ENCODE measurements at places on chromosomes 1 and 21. TPM values are rescaled to one million over a fixed set of nuclear protein-coding genes. Genes with fewer than 3 reads are reported as not detected.

GRCh38 chr21:38734646-38735365 is 70.9 kb upstream of the ETS2 start:
- DNase-seq: no peak

- DNase-seq: no peak
Measured at GRCh38 chr1:38244218-38244845, 197.7 kb upstream of the POU3F1 start.

DNA sequence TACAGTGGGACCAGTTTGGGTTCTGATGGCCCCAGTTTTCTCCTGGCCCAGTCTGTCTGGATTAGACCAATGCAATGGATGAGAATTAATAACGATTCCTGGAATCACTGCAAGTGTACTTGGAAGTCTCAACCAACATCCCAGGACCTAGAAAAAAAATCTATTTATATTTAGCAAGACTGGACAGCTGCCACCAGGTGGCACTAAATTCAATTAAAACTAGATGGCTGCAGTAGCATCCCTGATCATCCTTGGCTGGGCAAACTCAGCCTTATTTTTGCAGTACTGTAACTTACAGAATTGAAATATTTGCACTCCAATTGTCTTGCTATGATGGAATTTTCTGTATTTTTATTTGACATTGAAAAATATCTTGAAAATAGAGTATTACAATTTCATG is 165.7 kb downstream of the NCAM2 start:
- peak; percentile 13 for DNase-seq

DNA sequence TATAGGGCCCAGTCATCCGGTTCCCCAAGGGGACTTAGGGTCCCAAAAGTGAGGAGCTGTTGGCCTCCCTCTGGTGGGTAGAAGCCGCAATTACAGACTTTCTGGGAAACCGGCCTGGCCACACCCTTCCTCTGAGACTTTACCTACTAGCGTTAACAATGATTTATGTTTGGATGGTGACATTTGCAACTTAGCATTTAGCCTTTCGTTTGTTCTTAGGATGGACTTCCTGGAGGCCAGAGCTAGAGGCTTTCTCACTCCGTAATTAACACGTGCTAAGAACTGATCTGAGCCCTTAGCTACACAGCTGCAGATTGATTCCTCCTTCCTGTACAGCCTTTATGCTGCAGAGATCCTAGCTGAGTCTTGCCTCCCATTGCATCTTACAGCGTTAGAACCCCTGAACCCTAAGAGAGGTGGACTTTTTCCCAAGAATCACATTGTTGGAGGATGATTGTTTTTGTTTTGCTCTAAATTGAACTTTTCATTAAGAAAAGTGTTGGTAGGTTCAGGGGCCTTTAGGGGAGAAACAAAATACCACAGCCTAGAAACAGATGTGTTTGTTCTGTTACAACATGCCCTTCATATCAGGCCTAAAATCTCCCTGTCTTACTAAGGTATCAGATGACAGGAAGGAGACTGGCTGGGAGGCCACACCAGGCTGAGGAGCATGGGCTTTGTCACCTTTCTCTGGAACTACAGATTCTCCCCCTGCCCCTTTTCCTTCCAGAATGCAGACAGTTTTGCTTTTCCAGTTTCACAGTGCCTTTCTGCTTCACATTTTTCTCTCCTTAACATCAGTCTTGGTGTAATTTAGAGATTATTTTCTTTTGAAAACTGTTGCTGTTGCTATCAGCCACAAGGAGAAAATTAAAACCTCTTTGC is 1.9 kb downstream of the S100A11 start:
- DNase-seq: peak; percentile 58

GRCh38 chr1:5720484-5720883 is 271.7 kb downstream of the NPHP4 start:
- no peak for DNase-seq

DNA sequence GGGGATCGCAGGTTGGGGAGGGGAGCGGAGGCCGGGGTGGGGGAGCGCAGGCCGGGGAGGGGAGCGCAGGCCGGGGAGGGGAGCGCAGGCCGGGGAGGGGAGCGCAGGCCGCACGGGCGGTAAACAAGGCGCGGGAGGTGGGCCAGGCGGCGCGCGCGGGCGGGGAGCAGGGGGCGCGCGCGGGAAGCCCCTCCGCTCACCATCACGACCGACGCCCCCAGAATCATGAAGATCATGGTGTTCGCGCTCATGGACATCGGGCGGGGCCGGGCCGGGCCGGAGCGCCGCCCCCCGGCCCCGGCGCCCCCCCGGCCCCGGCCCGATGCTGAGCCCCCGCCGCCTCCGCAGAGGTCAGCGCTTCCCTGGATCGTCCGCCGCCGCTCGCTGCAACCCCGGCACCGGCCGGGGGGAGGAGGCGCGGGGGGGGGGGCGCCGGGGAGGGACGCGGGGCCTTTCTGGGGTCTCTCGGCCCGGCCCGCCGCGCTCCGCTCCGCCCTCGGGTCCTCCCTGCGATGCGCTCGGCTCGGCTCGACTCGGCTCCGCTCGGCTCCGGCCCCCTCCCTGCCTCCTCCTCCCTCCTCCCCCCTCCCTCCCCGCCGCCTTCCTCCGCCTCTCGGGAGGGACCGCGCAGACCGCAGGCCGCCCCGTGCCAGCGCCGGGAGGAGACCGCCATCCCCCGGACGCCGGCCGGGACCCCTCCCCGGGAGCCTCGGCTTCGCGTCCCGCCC is at the start of gene TMEM240:
Gene TMEM240, minus strand, starts transcription at position 535 of the 728 bp plus-strand sequence. Its CDS starts 278 bp downstream, at position 257.
- DNase-seq: peak; percentile 48

- DNase-seq: no peak
Measured at GRCh38 chr1:59156051-59156450, 140.8 kb upstream of the FGGY start.

DNA sequence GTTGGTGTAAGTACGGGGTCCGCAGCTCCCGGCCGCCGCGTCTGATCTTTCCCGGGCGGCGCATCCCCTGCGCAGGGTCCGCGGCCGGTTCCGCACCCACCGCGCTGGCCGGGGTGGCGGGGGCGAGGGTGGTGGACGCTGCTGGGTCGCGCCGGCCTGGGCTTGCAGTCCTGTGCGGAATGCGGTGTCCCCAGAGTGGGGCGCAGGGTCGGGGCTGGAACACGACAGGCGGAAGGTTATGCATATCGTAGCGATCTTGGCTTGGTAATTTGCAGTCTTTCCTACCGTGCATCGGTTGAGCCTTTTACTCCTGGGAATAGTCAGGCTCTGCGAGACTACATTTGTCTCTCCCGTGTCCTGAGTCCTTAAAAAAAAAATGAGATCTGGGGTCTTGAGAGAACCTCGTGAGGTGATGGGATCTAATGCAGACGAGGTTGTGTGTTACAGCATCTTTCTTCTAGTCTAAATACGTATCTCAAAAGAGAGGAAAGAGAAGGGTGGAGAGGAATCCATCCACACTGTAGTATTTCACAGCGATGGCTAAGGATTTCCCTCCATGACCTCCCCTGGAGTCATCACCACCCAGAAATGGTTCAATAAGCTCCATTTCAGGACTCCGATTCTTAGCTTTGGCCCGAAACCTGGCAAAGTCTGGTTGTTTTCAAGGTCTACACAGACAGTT is 572 bp downstream of the ATP1B1 start:
- no peak for DNase-seq

DNA sequence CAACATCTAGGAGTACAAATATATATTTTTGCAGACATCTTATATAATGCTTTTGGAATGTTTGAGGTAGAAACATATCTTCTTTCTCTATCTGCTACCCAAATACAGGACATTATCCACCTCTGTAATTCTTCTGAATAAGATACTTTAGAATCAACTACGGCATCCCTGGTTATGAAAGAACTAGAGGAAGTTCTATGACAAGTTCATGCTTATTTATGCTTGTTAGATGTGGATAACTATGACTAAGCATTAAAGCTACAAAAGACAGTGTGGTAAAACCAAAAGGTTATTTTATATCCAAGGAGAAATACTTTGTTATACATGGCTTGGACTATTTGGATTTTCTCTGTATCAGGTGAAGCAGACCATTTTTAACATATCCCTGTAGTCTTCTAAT is 894.0 kb downstream of the KCNT2 start:
- no peak for DNase-seq

DNA sequence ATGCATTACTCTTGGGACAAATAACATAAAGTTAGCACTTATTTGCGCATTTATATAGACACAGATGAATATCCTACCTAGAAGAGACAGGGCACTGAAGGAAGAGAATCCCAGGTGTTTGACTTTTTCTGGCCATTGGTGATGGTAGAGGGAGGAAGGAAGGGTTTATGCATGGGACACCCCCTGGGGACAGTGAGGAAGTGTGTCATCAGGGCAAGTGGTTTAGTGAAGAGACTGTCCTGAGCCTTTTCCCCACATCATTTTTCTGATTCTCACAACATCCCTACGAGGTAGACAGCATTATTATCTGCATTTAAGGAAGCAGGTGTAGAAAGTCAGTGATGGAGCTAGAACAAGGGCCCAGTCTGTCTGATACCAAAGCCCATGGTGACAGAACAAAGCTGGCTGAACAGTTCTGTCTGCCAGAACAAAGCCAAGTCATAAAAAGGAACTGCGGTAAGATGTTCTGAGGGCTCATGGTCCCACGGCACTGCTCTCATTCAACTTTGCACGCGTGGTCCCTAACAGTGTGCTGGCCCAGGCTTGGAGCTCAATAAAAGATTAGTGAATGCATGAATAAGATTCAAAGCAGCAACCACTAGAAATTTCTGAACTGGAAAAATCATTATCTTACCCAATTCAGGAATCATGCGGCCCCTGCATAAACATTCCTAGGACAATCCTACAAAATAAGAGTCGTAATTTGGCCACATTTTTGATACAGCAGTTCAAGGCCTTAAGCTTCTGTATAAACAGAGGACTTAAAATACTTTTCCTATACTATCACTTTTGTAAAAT is 12.2 kb upstream of the CDC42BPA start:
- no peak for DNase-seq

GRCh38 chr1:154405747-154406571 is 816 bp downstream of the IL6R start:
- peak; percentile 71 for DNase-seq

- DNase-seq: peak; percentile 64
Measured at GRCh38 chr1:227728059-227728891, 6.8 kb downstream of the JMJD4 start.

DNA sequence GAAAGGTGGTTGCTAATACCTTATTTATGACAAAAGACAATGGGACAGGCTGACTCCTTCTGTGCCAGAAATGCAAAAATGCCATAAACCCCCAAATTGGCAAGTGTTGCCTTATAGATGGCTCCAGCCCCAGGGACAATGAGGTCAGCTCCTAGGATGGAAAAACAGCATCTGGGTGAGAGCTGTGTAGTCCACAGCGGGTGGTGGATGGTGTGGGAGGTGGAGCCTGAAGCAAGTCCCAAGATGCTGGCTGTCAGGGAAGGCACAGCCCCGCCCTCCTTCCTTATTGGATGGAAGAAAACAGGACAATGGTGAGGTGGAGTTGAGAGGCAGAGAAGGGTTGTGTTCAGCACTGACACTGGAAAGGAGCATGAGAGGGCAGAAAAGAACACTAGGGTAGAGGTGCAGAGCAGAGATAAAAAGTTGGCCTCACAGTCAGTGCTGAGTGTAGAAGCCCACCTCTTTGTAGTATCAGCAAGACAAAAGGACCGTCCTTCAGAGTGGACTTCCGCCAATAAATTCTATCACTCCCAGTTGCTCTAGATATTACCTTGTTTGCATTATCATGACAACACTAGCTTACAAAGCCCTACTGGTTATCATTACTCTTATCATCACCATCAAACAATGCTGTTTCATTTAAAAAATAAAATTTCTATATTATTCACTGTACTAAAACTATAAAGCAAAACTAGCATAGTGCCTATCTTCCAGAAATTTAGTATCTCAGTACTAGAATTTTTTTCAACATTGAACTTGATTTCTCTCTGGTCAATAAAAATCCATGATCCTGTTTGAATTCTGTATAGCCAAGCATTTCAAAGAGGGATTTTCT is 3.7 kb upstream of the SDE2 start:
- DNase-seq: no peak

DNA sequence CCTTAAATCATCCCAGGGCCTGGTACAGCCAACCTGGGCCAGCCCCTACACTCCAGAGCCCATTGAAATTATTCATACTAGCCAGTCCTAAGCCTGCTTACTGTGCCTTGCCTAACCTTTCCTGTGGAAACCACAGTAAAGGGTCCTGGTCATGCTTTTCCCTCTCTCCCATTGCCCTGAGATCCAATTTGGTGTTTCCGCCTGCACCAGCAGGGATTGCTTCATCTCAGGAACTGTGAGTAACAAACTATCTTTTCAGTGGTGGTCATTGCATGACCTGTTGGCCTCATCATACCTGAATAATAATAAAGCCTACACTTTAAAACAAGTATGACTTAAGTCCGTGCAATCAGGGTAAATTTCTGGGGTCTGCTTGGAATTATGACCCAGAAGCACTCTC is 18.7 kb upstream of the GALNT2 start:
- no peak for DNase-seq

DNA sequence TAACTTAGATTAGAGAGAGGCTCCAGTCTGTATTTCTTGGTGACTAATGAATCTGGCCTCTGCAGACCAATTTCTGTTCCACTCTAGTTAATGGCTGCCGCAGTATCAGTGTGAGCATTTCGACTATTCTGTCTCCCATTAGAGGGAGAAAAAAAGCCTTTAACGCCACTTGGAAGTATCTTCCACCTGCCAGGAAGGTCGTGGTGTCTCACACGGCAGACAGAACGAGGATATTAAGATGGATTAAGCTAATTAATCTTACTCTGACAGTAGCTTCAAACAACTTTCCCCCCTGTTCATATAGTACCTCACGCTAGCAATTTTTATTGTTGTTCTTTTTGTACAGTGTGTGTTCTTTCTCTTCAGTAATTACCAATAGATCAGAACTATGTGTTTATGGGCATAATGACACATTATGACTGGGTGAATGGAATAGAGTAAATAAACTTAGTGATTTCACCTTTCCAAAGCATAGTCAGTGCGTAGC is 153.8 kb downstream of the ADGRL2 start:
- no peak for DNase-seq

DNA sequence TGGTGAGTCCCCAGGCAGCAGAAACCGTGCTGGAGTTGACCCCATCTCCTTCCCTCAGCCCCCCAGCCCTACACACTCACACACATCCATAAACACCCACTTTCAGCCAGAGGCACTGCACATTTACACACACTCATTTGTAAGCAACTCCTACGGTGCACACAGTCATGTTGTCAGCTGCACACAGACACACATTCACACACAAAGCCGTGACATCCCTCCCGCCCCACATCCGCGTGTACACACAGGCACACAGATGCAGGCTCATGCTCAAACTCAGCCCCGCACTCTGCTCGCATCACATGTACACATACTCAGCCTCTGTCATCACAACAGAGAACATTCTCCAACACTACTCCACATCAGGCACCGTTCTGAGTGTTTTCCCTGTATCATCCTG is 47.6 kb downstream of the LACTBL1 start:
- no peak for DNase-seq

DNA sequence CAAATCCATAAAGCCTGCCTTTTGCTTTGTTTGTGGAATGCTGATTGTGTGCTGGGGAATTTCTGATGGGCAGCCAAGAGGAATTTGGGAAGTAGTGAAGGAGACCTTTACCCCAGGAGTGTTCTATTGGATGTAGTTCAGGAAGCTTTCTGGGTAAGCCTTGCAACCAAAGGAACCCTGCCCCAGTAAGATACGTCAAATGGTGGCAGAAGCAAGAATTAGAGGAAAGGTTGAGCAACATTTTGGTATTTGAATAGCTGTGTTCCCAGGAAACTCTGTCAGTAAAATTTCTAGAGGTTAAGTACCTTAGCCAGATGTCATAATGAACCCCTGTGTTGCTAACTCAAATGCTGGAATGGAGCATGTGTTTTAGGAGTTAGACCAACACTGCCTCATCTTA is 6.4 kb downstream of the MGST3 start:
- no peak for DNase-seq

GRCh38 chr1:9037476-9038337 is 11.5 kb upstream of the SLC2A7 start:
- DNase-seq: no peak

Gene RGS1
- total RNA-seq: 34.4 TPM

Gene SGIP1
- total RNA-seq: not detected

All from activated T-cell treated with anti-CD3 and anti-CD28 coated beads, Interleukin-2, amount 50 U/mL, for 4 hours (primary cell).